Cerebellar cortex (tissue), 1 donor: ENCODE measurements at places on chromosomes 7 and 10.
A peak's percentile ranks its signal among the peaks of the same experiment; 100 is the strongest.

- DNase-seq, result no peak
Observed at GRCh38 chr7:55163733-55164132, 144.9 kb downstream of the EGFR start.

DNA sequence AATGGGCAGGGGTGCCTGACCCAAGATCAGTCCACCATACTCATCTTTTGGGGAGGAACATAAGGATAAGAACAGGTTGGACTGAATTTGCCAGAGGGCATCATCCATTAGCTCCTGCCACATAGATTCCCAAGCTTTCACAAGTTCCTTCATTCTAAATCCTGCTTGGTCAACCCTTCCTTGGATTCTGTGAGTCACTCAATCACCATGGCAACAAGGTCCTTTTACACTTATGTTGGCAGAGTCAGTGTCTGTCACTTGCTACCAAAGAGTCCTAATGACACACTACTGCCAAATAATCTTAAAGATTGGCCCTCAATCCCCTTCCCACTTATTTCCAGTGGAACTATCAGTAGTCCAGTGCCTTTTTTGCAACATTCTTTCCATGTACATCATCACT is 5.0 kb upstream of the LGI1 start:
- peak; percentile 54 for DNase-seq

DNA sequence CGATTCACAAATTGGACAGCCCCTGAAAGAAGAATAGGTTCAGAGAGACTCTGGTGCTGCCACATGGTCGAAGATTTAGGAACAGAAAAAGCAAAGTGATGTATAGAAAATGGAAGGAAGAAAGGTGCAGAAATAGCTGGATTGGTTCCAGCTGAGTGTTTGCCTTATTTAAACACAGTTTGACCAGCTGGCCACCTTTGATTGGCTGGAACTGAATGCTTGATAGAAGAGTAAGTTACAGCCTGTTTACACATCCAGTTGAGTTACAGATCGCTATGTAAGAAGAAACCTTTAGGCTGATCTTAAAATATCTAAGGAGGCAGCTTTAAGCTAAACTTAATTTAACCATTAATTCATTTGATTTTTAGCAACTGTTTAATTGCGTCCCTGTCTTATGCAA is 40.3 kb upstream of the KAT6B start:
- DNase-seq, result no peak

GRCh38 chr7:90473814-90474213 is 4.4 kb downstream of the PTTG1IP2 start:
- no peak for DNase-seq

DNA sequence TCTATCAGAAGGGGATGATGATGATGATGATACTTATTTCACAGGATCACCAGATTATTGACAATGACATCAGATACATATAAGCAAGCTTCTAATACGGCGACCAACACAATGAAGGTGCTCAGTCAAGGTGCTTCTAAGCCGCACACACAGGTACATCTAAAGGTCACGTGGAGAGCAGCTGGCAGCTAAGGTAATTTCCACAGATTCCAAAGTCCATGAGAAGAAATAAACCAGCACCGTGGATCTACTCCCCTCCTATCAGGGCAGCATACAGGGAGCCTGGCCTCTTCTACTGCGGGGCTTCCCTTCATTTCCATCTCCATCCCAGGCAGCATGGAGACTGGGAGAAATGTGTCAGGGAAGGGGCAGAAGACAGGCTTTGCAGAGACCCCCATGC is 37.5 kb downstream of the DENND11 start:
- no peak for DNase-seq

- DNase-seq, result no peak
Observed at GRCh38 chr10:65793738-65794425, 1132.0 kb upstream of the LRRTM3 start.

- DNase-seq, result peak; percentile 8
Observed at GRCh38 chr7:79009647-79010046, 443.8 kb downstream of the MAGI2 start.

GRCh38 chr7:120274899-120275298 is 1.9 kb downstream of the KCND2 start:
- DNase-seq, result no peak
